ENCODE measurements at places on chromosomes 2 and 18.

- DNase-seq: no peak
Measured at GRCh38 chr2:223418131-223418530, 184.0 kb downstream of the SCG2 start.

- no peak for DNase-seq
Measured at GRCh38 chr2:38409156-38410102, 32.4 kb upstream of the ATL2 start.

- no peak for DNase-seq
Measured at GRCh38 chr18:28512357-28512756, 335.4 kb upstream of the CDH2 start.

DNA sequence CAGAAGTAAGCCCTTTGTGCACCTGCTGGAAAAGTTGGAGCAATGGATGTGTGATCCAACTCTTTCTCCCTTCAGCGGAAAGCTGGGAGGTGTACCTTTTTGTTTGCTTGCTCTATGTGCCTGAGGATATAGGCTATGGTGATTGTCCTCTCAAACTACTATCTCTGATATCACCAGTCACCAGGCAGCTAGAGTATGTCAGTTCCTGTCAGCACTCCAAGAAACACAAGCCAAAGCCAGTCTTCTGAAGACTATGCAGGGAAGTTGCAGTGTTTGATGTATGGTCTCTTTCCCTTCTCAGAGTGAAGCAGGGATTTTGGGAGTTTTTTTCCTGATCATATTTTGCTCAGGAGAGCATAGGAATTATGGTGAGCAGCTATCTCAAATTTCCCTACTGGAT, 146.4 kb downstream of the PTH2R start:
- no peak for DNase-seq
